Memory B cell (primary cell): ENCODE measurements at places on chromosomes 6 and 20.
A peak's percentile ranks its signal among the peaks of the same experiment; 100 is the strongest.

DNA sequence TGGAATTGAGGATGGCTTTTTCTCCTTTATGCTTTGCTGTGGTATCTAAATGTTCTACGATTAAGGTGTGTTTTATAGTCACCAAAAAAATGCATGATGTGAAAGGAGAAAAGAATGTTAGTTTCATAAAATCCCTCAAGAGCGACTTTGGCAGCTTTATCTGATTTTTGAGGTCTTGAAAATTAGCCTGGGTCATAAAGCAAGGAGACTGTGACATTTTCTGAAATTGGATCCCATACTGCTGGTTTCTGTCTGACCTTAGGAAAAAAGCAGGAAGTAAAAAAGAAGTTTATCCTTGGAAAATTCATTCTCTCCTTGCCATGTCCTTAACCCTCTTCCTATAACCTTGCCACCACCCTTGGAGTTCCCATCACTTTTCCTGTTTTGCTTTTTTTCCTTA is 525.3 kb downstream of the CD83 start:
- no peak for DNase-seq

DNA sequence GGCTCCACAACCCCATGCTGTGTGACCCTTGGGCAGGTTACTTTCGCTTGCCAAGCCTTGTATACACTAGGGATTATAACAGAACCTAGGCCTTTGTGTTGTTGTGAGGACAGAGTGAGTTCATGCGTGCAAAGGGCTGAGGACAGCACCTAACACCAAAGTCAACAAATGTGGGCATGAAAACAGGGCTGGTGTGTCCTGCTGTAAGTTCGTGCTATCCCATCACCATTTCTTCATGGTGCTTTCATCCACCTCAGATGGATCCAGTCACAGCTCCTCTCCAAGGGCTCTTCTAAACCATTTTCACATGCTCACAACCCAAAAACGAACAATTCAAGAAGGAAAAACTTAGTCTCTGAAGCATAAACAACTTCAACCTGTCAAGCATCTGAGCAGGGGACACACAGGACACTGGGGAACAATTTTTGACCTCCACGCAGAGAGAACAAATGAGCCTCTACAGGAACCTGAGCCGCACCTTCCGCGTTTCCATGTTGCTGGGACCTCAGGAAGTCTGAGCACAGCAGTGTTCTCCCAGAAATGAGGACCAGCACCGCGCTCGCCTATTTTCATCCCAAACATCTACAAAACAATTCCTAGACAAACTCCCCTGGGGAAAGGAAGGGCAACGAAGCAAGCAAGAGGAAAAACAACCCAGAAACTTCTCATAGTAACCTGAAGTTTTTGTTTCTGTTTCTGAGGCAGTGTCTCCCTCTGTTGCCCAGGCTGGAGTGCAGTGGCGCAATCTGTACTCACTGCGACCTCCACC is 3.1 kb downstream of the LRP11 start:
- no peak for DNase-seq

DNA sequence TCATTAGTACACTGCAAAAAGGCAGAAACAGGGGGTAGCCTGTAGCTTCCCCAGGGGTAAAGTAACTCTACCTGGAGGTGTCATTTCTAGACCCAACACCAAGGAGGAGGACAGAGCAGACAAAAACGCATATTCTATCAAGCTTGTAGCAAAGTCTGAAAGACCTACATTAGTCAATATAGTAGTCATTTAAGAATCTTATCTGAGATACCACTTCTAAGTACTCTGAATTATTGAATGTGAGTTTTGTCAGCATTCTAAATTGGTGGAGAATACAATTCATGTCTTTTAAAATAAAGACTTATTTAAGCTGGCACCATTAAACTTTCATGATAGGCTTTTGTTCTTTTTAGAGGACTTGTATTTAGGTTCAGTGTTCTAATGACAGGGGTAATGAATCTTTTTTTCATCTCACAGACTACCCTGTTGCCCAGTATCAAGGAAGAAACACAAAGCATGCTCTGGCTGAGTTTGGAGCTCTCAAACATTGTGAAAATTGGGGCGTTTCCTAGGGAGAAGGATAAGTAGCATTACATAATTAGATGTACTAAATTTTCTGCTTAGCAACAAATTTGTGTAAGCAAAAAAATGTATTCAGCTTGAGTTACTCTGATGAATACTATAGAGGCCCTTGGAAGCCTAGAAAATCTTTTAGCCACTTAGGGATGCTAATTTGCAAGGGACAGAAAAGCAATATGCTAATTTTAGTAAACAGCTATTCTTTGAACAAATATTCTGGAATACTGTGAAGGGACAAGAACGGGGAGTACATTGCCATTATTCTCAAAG is 255.4 kb upstream of the HSF2 start:
- no peak for DNase-seq

GRCh38 chr6:102660303-102660702 is 1266.8 kb downstream of the GRIK2 start:
- DNase-seq: no peak

- no peak for DNase-seq
Measured at GRCh38 chr6:159229651-159230051, 60.5 kb downstream of the FNDC1 start.

- DNase-seq: no peak
Measured at GRCh38 chr6:161162722-161163121, 111.1 kb downstream of the AGPAT4 start.

- DNase-seq: no peak
Measured at GRCh38 chr6:20778459-20778858, 244.2 kb downstream of the CDKAL1 start.

- peak; percentile 11 for DNase-seq
Measured at GRCh38 chr6:1606780-1607515, 2.8 kb upstream of the FOXC1 start.

DNA sequence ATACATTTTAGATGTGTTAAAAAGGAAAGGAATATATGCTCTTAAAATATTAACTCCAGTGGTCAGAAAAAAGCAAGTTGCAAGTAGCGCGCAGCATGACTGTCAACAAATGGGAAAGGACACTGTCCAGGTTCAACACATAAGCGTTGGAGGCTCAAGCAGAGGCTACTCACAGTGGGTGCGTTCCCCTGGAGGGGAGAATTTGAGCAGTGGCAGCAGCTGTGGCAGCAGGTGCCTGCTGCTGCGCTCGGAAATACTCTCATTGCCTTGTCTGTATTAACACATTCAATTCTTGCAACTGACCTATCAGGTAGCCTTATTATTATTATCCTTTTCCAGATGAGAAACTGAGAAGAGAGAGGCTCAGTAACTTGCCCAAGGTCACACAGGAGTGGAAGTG is 21.9 kb upstream of the CCN6 start:
- no peak for DNase-seq

DNA sequence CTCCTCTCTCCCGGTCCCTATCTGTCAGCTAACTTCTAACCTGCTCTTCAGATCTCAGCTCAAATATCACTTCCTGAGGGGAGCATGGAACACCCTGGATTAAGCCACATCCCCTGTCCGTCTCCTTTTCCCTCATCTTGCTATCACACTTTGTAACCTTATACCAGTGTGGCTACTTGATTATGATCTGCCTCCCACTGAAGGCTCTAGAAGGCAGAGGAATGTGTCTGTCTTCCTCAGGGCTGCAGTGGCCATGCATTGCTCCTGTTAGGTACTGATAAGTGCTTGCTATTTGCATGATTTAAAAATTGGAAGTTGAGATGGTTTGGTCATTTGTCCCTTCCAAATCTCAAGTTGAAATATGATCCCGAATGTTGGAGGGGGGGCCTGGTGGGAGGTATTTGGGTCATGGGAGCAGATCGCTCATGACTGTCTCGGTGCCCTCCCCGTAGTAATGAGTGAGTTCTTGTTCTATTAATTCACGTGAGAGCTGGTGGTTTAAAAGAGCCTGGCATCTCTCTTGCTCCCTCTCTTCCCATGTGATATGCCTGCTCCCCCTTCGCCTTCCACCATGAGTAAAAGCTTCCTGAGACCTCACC is 71.4 kb downstream of the PLCB4 start:
- no peak for DNase-seq

DNA sequence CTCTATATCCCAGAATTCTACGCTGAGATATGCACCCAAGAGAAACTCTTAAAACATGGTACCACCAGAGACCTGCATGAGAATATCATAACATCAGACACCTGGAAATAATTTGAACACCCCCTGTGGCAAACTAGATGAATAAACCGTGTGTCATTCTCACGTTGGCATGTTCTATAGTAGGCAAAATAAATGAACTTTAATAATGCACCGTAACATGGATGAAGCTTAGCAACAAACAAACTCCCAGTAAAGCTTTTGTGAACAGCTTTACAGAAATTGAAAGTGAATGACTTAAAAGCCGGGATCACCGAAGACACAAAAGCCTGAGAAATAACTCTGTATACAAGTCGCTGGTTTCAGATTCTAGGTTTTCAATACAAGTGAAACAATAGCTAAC is 1166.8 kb upstream of the CITED2 start:
- no peak for DNase-seq

DNA sequence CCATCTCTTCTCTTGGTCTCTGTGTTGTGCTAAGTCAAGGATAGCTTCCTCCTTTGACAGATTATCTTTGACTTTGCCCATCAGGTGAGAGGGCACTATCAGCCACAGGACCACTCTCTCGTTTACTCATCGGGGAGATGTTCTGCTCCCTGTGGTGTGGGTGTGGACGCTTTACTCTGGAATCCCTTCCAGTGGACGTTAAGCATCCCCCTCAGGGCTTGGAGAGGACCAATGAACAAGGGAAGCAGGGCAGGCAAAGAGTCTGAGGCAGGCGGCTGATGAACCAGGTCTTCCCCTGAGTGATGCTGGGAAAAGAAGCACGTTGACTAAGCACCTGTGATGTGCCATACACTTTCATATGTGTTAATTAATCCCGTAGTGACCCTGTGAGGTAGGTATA is 21.0 kb upstream of the RNF24 start:
- no peak for DNase-seq

DNA sequence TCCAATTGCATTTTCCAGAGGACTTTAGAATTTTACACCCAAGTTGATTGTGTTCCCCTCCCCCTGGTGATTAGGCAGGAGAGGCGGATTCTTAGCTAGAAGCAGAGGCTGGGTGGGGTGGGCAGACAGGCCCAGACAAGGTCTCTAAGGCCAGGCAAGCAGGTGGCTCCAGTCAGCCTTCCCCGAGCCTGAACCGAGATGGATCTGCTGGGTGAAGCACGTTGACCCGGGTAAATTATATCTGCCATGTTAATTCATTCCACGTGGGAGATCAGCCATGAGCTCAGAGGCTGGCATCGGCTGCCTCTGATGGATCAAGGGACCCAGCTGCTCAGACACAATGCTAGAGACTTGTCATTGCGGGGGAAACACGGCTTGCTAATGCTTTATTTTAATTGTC is 159.5 kb upstream of the MAFB start:
- DNase-seq: no peak

GRCh38 chr20:63492982-63493381 is 5.9 kb downstream of the EEF1A2 start:
- DNase-seq: no peak

- DNase-seq: no peak
Measured at GRCh38 chr20:31934968-31935764, 16.7 kb downstream of the PDRG1 start.

GRCh38 chr6:78505178-78505577 is 362.2 kb upstream of the IRAK1BP1 start:
- DNase-seq: no peak

DNA sequence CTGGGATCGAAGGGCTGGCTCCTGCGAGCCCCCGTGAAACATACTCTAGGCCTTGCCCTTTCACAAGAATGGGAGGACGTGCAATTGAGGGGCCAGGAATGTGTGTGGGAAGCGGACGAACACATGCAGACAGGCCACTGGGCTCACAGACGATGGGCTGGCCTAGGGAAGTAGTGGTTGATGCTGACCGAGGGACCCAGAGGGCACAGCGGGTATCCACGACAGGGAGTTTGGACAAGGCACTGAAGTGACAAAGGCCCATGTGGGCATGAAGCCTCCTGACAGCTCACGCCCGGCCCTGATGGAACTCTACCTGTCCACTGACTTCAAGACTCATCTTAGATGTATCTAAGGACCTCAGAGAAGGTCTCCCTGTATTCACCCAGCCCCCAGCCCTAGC is 52.2 kb downstream of the MYH7B start:
- no peak for DNase-seq

DNA sequence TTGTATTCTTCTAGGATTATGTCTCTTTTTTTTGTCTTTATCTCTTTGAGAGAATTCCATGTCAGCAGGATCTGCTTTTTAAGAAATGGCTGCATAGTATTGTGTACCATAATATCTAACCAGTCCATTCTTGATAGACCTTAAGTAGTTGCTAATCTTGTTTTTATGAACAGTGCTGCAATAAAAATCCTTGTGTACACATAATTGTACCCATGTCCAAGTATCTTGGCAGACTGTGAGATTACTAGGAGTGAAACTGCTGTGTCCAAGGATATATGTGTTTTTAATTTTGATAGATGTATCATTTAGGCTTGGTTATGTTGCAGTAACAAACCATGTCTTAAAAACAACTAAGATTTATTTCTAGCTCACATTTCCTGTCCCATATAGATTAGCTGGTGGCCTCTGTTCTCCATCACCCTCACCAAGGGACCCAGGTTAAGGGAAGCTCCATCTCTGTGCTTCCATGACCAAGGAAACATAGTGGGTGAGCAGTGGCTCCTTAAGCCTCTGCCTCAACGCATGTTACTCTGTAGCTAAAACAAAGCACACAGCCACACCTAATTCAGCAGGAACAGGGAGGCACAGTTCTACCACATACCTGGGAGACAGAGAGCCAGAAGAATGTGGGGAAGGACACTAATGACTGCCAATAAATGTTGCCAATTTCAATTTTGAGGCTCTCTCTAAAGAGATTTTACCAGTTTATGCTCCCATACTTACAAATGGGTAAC is 12.1 kb upstream of the SUMO4 start:
- no peak for DNase-seq

GRCh38 chr6:158231551-158232315 is 63.6 kb downstream of the GTF2H5 start:
- peak; percentile 77 for DNase-seq

DNA sequence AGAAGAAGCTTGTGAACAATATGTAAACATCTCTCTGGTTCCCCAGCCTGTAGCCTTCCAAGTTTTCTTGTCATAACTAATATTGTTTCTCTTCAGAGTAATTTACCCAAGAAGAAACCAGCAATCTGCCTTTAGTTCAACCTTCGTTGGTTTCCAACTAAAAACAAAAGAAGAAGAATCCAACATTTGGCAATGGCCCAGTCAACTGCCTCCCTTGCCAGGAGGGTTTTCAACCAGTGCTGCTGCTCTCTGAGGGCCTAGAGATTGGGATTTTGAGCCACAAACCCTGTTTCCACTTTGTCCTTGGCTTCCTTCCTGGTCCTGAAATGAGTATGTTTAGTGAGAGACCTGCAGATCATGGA is 395.8 kb upstream of the CNR1 start:
- DNase-seq: no peak

GRCh38 chr6:166361077-166361429 is 18.7 kb upstream of the SFT2D1 start:
- DNase-seq: no peak
